Skeletal muscle cell (primary cell): ENCODE measurements at places on chromosomes 16 and 17.

- DNase-seq = no peak
Measured at GRCh38 chr16:2178321-2179106, 17.9 kb downstream of the CASKIN1 start.

DNA sequence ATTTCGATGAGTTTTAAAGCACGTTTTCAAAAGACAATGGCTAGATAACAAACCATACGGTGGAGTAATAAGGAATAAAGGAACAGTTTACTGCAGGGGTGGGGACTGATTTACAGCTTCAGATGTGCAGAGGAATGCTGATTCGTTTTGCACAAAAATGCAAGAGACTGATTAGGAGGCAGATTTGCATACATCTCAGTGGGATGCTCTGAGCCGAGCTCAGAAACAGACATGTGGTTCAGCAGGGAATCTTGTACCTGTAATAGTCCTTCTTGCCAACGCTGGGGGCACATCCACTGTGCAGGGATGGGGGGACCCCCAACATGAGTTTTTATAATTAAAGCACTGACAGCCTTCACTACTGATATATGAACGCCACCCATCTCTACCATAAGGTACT lies 308.0 kb downstream of the GRIN2A start:
- no peak for DNase-seq

GRCh38 chr16:70630960-70631745 lies 15.2 kb upstream of the IL34 start:
- no peak for DNase-seq

GRCh38 chr17:57186226-57187019 lies 69.9 kb upstream of the MSI2 start:
- no peak for DNase-seq

- no peak for DNase-seq
Measured at GRCh38 chr16:55938126-55938525, 63.0 kb upstream of the CES5A start.

- DNase-seq = no peak
Measured at GRCh38 chr17:65072660-65073071, 16.1 kb upstream of the GNA13 start.

DNA sequence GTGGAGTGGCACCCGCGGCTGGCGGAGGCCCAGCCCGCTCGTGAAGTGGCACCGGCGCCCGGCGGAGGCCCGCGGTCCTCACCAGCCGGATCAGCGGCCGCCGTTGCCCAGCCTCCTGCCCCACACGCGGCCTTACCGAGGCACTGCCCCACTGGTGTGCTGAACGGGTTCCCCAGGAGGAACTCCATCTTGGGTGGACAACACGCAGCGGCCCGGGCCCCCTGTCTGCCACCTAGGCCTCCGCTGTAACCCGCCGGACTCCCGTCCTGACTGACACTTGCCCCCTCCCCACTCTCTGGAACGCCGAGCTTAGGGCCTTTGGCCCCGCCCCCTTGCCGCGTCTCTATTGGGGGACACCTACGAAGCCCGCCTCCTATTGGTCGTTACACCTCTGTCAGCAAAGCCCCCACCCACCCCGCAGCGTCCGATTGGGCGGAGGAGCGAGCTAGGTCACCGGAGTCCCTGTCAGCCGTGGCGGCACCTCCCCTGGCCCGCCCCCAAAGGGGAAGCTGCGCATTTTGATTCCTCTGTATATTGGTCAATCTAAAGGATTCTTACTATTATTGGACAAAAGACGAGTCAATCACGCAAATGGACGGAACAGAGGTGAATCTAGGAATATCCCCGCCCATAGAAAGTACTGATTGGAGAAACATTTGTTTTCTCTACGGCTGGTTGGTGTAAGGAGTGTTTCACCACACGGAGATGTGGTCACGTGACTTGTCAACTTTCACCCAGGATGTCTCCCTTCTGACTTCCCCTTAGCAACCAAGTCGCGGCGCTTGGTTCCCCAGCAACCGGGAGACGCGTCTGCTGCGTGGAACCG lies at the start of the genes DRC3 and TOM1L2:
Gene DRC3, plus strand, starts transcription at position 737 of the 826 bp plus-strand sequence. CDS start 4,737 bp downstream, outside the sequence.
Gene TOM1L2, minus strand, starts transcription at position 275 of the 826 bp plus-strand sequence. Its CDS starts 87 bp downstream, at position 188.
- DNase-seq = peak; percentile 100

GRCh38 chr17:73343739-73344454 lies 32.1 kb upstream of the CDC42EP4 start:
- DNase-seq = no peak

GRCh38 chr16:1132431-1132830 lies 20.5 kb upstream of the CACNA1H start:
- no peak for DNase-seq

DNA sequence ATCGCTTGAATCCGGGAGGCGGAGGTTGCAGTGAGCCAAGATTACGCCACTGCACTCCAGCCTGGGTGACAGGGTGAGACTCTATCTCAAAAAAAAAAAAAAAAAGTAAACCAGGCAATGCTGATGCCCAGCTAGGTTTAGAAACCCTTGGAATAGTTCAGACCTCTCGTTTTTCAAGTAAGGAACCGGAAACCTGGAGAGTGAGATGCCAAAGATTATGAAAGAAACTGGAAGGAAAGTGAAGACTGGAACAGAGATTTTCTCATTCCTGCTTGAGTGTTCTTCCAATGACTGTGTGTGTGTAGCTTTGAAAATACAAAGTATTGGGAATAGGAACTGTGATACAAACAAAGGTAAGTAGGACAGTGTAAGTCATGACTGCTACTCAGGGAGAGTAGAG lies 35.7 kb downstream of the MYH3 start:
- no peak for DNase-seq

DNA sequence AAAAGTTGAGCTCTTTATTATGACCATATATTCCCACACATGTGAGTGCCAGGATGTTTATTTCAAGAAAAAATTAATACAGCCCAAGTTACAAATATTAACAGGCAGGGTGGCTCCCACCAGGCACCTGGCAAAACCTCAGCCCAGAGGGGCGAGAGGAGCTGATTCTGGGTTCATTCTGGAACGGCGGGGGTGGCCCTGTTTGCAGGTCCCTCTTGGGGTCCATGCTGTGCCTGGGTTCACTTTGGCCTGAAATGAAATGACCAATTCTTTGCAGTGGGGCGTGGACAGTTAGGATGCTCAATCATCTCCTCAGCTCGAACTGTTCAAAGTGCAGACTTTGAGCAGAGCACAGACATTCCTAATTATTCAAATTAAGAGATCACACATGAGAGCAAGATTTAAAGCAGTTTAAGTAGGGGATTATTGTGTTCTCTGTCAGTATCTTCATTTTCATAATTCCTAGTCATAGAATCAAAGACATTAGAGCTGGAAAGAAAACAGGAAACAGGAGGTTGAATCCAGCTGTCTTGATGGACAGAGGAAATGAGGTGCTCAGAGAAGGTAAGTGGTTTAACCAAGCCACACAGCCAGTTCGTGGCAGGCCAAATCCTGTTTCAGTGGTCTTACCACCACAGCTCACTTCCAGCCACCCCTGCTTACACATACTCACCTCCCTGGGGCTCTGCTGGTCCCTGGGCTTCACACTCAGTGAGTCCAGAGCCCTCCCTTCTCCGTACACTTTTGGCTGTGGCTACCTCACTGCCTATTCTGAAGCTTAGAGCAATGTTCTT lies 363.9 kb upstream of the TNRC6C start:
- DNase-seq = no peak

- no peak for DNase-seq
Measured at GRCh38 chr17:27106347-27106981, 187.4 kb upstream of the WSB1 start.

DNA sequence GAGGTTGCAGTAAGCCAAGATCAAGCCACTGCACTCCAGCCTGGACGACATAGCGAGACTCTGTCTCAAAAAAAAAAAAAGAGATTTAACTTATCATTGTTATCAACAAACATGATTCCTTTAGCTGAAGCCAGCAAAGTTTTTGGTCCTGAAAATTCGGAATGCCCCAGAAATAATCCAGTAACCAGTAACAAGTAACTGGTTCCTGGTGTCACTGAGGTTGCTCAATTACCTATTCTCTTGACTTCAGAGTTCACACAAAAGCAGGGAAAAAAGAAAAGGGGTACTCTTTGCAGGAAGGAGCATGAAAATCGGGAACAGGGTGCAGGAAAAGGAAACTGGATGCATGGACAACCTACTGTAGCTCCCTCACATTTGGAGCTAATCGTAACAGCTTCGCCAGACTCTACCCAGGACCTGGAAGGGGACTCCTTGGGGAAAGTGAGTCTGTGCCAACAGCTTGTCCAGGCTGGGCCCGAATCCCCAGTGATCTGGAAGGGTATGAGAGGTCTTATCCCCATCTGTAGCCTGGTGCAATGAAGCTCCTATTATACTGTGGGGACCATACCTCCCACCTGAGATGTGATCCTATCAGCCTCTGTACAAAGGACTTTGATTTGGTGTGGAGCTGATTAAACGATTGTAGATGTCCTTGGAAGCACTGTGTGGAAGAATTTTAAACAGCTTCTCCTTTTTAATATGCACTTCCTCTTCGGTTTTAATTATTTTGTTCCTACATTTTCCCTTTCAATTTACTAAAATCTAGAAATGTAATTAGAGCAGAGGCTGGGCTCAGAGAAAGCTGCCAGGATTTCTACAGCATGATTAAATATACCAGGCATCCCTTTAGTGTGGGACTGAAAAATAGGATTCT lies 3.4 kb upstream of the SPOP start:
- no peak for DNase-seq

DNA sequence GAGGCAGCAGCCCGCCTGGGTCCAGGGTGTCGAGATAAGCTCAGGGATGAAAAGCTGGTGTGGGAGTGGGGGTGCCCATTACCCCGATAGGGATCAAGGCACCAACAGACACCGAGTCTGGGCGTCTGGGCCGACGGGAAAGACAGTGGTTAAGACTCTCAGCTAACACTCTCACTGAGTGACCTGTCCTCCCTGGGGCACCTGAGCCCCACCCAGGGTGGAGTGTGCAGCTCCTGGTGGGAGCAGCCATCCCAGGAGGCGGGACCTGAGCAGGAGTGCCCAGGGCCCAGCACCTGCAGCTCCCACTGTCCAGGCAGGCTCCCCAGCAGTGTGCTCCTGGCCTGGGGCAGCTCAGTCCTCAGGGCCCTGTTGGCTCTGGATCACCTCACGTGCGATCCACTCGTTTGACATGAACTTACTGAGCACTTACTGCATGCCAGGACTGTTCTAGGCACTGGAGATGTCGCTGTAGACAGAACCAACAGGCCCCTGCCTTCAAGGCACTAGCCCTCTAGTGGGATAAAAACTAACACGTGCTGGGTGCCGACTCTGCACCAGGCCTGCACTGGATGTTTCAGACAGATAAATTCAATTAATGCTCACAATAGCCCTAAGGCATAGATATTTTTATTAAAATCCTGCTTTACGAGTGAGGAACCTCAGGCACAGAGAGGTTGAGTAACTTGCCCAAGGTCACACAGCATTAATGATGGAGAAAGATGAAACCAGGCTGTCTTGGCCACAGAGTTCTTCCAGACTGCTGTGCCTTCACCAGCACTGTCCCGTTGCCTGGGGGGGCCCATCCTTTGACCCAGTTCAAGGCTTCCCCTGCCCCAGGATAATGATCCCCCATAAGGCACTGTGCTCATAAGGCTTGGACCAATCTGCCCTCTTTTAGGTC lies 1.9 kb downstream of the EVPLL start:
- no peak for DNase-seq

DNA sequence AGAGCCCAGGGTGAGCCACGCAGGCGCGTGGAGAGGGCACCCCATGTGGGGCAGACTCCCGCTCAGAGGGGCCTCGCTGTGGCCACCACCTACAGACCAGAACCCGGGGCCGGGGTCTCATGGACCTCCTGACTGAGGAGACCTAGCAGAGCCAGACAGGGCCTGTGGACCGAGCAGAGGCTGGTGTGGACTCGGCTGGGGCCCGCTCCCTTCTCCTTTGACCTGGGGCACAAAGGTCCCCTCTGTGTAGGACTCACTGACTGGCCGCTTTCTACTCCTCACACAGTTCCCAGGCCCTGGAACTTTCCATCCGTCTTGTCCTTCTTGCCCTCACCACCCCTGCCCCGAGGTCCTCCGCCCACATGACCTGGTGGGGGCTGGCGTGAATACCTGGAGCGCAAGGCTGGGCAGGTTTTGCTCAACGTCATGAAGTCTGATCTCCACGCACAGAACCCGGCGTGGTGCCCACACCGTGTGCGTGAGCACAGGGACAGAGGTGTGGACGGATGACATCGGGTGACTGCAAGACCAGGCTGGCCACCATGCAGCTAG lies 44.7 kb upstream of the ACSF3 start:
- no peak for DNase-seq

DNA sequence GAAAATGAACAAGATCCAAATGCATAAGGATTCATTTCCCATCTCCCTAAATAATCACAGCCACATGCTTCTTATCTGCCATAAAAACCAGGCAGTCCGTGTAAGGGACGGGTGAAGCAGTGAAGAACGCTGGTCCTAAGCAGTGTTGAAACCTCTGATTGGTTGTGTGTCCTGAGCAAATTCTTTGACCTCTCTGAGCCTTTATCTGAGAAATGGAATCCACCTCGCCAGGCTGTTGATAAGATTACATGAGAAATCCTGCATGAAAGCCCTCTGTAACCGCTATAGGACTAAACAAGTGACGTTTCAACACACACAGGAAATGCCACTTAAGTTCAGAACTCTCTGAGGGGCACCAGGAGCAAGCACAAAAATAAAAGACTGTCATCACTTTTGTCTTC lies 26.8 kb downstream of the GAS7 start:
- no peak for DNase-seq

- DNase-seq = no peak
Measured at GRCh38 chr17:2814049-2814448, 17.8 kb downstream of the RAP1GAP2 start.

GRCh38 chr16:48395375-48395774 lies 10.2 kb upstream of the SIAH1 start:
- no peak for DNase-seq

DNA sequence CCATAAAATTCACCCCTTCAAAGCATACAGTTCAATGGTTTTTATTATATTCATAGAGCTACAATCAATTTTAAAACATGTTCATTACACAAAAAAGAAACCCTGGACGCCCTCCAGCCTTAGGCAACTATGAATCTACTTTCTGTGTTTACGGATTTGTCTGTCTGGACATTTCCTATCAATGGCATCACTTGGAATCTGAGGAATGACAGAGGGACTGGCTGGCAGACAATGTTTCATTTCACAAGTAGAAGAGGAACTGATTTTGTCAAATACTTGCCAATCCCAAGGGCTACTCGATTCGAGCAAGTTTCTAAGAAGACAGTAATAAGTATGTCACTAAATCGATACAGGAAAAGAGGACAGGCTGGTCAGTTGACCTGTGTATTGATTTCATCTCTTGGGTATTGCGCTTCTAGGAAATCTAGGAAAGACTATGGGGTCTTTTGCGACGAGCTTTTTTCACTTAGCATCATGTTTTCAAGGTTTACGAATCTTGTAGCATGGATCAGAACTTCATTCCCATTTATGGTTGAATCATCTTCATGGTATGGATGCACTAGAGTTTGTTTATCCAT lies 56.6 kb downstream of the RGS9 start:
- DNase-seq = no peak

- no peak for DNase-seq
Measured at GRCh38 chr16:80208015-80208414, 332.8 kb upstream of the DYNLRB2 start.

GRCh38 chr17:56373981-56374833 lies 219.3 kb upstream of the NOG start:
- no peak for DNase-seq

GRCh38 chr16:80720804-80721371 lies 83.5 kb downstream of the CDYL2 start:
- DNase-seq = no peak
